Hepatocyte (in vitro differentiated cells): ENCODE measurements at places on chromosomes 3 and 15.

DNA sequence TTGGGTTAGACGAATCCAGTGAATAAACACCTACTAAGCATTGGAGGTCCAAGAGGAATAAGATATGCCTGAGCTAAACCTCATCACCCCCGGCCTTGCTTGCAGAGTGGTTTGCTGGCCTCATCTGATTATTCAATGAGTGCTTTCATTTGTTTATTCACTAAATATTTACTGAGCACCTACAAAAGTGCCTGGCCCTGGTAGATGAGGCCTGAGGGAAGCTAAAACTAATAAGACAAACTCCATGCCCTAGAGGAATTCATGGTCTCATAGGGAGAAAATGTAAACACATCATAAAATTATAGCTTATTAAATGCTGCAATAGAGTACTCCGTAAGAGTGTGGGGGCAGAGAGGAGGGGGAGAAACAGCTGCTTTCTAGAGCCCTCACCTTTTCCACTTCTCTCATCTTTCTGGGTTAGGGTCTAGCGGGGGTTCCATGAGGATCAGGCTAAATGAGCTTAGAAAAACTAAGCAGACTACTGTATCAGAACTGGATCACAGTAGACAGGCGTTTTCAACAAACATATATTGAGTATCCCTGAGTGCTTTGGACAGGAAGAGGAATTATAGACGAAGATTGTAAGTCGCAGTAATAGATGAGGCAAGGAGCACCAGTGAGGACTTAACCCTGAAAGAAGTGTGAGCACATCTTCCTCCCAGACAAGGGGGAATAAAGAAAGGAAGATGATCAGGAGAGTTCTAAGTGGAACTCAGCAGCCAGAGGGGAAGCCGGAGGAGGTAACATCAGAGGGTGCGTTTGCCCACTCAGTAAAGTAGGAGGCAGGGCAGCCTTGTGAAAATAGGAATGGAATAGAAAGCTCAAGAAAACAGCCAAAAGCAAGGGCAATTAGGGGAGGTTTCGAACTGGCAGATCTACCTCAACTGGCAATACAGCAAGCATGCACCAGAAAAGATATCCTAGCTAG is 31.5 kb upstream of the LAMP3 start:
- no peak for DNase-seq

DNA sequence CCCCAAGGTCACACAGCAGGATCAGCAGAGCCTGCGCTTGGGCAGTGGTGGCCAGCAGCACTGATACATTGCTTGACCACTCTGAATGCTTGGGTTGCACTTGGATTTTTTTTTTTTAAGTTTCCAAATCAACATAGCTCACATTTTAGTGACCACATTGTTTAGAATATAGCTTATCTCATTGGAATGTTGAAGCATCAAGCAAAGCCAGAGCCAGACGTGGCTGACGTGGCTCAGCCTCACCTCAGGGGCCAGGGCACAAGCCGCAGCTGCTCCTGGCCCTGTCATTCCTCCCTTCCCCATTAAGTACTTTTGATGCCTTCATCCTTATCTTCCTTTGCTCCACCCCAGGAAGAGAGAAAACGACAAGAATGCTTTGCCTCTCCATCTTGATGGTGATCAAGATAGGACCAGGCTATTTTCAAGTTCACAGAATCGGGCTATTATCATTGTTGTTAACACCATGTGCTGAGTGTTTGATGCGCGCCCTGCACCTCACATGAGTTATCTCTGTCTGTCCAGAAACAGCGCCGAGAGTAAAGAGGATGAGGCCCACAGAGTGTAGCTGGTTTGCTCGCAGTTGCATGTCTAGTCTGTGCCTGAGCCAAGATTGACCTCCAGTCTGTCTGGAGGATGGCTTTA is 75.8 kb downstream of the AAGAB start:
- DNase-seq, result peak; percentile 68

GRCh38 chr15:51623386-51623938 is 891 bp upstream of the DMXL2 start:
- peak; percentile 16 for DNase-seq

DNA sequence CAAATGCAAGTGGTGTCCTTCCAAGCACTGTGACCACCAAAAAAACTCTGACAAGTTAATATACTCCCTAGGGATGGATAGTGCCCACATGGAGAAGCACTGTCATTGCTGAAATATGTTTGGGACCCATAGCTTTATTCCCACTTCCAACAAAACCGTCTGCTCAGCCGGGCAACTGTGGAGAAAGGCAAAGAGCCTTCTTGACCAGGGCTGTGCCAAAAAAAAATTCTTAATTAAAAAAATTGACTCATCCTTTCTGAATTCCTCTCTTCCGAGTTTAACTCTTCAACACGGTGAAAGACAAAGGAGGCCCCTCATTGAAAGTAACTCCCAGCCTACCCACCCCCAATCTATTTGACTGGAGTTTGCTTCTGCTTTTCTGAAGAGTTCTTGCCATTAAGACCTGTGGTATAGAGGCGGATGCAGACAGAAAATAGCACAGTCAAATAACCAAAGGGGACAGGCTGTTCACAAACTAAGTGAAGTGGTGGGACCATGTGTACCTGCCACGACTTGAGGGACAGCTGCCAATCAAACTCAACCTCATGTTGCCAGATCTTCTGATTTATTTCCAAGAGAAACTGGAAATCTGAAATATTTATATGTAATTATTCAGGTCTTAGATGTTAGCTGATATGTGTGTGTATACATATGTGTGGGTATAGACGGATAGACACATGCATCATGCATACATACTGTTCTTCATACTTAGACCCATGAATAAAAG is 135.4 kb upstream of the PFN2 start:
- DNase-seq, result no peak
